Stimulated activated CD8-positive, alpha-beta memory T cell treated with anti-CD3 and anti-CD28 coated beads, Interleukin-2, amount 100 ng/mL, for 1 hour (primary cell): ENCODE measurements at places on chromosomes 7 and 10.

DNA sequence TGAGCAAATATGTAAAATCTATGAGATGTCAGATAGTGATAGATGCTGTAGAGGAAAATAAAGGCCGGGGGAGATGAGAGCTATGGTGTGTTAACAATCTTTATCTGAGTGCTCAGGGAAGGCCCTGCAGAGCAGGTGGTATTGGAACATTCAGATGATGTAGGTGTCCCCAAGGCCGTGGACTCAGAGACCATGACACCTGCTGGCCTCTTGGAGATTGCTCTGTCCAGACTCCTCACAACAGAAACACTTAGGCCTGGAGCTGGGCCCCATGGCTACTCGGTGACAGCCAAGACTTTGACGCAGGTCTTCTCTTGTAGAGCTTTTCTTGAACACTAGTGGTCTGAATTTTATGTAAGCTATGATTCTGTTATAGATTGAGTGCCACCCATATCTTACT lies 13.3 kb downstream of the AKR1E2 start:
- no peak for DNase-seq

- DNase-seq, result no peak
Measured at GRCh38 chr7:20778063-20778721, 8.5 kb downstream of the SP8 start.

DNA sequence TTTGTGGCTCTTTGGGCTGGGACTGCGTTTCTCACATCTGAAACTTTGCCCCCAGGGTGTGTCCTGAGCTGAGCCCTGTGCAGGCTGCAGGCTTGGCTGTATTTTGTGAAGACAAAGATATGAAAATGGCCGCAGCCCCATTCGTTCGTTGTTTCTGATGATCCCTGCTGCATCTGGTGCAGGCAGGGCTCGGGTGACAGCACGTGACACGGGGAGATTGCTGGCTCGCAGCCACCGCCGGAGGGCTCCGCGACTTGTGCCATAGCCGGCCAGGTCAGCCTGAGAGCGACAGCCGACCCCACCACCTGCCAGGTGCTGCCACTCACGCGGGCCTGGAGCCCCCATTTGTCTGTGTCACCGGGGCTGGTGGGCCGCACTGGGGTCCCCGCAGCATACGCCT lies 81.3 kb downstream of the ZRANB1 start:
- DNase-seq, result no peak

DNA sequence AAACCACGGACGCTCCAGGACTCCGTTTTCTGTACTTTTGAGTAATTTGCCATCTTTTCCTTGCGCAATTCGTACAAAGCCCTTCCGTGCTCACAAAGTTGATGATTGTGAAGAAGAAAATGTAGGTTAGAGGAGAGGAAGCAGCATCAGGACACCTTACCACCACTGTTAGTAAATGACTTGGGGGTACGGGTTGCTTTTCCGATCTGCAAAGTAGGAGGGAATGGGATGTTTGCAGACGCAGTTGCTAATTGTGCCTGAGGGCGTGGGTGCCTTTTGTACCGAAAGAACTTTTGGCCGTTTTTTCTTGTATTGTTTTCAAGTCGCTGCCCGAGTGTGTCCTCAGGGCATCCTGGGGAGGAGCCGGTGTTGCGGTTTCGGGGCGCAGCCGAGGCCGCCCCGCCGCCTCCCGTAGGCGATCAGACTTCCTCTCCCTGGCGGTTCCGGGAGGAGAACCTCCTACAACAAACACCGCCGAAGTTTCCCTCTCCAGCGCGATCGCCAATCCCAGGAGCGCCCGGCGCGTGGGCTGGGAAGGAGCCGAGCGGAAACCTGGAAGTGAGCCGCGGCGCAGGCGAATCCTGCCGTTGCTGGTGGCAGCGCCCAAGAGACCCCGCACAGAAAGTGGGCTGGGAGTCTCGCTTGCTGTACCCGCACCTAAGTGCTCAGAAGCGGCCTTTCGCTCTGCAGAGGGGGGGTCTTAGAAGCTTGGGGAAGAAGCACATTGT lies 1.0 kb downstream of the PRR15 start:
- no peak for DNase-seq

DNA sequence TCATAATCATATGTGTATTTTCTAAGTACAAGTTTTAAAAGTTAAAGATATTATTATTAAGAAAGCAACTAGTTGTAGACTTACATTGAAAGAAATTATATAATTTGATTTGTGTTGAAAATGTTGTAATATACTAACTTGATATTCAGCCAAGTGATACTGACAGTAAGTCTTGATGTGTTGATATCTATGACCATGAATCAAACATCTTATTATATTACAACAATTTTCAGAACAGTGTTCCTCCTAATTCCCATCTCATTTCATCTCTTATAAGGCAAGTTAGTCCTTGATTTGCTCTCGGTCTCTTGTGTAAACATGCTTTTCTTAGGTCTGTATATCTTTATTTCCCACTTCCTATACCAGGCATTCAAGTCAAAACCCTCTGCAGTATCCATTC lies 269.2 kb upstream of the SEMA3E start:
- no peak for DNase-seq

DNA sequence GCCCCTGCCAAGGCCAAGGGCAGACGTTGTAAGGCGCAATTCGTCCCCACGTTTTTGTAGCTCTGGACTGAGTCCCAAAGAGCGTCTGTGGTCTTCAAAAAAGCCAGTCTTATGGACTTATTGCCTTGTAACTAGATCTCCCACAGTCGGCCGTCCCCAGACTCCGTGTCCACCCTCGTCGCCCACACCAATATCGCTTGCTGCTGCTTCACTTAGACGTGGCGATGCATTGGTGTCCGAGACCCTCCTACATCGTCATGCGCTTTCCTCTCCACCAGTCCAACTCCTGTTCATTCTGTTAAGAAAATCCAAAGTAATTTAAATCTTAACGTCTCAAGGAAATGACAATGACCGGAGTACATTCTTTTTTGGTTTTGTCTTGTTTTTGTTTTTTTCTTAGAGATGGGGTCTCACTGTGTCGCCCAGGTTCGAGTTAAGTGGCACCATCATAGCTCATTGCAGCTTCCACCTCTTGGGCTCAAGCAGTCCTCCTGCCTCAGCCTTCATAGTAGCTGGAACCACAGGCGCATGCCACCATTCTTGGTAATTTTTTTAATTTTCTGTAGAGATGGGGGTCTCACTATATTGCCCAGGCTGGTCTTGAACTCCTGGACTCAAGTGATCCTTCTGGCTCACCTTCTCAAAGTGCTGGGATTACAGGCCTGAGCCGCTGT lies 851 bp downstream of the KIFBP start:
- no peak for DNase-seq

- DNase-seq, result no peak
Measured at GRCh38 chr10:63071145-63071544, 62.0 kb upstream of the NRBF2 start.

DNA sequence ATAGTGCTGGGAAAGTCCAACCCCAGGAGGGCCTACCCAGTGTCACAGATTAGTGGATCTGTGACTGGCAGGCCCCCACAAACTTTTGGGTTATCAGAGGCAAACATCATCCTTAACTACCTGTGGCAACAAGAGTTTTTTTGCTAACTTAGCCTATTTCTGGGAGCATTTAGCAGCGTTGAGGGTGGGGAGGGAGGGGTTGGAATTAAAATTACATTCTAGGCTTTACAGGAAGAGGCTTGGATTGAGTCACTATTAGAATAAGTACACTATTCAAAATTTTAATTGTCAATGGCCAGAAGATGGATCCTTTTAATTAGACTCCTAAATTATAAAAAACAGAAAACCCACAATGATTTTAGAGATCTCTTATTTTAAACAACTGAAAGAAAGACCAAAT lies 267.9 kb upstream of the NPSR1 start:
- DNase-seq, result no peak

GRCh38 chr10:88474884-88475844 lies 108.0 kb downstream of the RNLS start:
- DNase-seq, result no peak

- DNase-seq, result no peak
Measured at GRCh38 chr10:34722404-34722803, 92.7 kb downstream of the PARD3 start.

DNA sequence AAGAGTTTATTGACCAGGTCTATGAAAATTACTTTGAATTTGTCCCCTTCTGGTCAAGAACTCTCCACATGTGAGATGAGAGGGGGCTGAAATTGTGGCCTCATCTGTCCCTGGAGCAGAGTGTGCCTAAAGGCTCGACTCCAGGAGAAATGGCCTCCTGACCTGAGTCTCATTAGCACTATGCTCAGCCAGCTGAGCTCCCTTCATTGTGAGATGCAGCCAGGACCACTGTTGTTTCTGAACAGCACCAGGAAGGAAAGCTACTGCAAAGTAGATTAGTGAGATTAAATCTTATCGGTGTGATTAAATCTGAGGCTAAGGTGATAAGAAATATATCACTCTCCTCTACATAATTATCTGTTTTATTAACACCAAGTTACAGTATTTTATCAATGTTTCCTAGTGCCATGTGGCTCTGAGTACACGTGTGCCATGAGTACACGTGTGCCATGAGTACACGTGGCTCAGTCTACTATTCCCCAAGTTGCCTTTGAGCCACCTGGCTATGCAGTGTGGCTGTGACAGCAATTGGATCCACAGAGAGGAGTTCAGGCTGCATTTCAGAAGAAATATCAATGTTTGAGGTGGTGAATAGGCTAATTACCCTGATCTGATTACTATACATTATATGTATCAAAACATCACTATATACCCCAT lies 126.9 kb downstream of the IPMK start:
- no peak for DNase-seq

DNA sequence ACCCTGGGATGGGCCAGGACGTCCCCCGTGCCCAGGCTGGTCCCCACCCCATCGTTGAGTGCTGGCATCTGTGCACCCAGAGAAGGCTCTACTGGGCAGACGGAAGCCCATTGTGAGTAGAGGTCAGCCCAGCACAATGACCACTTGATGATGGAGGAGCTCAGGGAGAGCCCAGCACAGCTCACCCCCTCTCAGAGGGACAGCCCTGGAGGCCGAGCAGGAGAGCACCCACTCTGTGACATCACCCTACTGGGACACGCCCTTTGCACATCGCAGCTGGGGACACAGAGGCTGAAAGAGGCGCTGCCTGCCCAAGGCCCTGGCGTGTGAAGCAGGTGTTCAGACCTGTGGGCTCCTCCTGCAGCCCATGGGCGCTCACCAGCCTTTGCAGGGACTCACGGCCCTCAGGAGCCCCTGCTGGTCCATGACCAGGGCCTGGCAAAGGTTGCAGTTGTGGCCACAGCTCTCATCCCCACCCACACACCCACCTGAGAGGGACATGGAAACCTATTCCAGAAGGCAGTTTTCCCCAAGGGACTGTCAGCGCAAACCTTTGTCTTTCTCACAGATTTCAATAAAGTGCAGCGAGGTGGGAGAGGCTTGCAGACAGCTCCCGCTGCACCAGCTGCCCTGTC lies 67.2 kb upstream of the PPP2R2D start:
- no peak for DNase-seq

DNA sequence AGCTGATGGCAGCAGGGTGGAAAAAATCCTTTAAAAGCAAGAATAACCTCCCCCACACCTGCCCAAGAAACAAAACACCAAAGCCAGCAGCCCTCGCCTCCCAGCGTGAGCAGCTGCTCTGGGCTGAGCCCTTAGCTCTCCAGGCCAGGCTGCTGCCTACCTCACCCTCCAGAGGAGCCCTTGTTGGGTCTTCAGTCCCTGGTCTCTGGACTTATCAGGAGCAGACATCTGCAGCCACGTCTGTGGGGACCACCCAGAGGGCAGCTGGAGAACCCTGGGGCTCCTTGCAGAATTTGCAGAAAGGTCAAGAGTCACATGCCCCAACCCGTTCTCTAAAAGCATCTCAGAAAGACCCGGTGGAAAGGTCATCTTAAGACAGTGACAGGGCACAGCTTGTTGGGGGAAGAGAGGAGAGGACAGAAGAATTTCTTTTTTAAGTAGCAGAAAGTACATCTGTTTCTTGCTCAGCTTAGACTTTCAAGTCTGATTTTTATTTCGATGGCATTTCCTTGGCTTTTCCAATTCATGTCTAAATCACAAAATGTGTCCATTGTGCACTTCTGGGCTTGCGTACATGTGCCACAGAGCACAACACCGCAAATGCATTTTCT lies 425.7 kb upstream of the NFE2L3 start:
- DNase-seq, result no peak

GRCh38 chr7:154696556-154696955 lies 306.4 kb downstream of the PAXIP1 start:
- DNase-seq, result no peak

DNA sequence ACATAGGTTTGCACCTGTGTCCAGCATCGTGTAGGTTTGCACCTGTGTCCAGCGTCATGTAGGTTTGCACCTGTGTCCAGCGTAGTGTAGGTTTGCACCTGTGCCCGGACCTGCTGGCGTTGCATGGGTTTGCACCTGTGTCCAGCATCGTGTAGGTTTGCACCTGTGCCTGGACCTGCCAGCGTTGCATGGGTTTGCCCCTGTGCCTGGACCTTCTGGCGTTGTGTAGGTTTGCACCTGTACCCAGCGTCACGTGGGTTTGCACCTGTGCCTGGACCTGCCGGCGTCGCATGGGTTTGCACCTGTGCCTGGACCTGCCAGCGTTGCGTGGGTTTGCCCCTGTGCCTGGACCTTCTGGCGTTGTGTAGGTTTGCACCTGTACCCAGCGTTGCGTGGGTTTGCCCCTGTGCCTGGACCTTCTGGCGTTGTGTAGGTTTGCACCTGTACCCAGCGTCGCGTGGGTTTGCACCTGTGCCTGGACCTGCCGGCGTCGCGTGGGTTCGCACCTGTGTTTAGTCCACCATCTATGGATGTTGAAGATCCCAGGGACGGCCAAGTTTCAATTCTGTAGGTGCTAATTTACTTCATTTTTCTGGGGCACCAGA lies 158.0 kb downstream of the WDR37 start:
- DNase-seq, result no peak

- no peak for DNase-seq
Measured at GRCh38 chr10:118472415-118473304, 122.8 kb downstream of the PRLHR start.

- DNase-seq, result no peak
Measured at GRCh38 chr7:234708-235553, 42.6 kb downstream of the FAM20C start.

- no peak for DNase-seq
Measured at GRCh38 chr7:95925236-95925635, 152.9 kb downstream of the DYNC1I1 start.

- DNase-seq, result no peak
Measured at GRCh38 chr10:102460836-102461186, 9.5 kb upstream of the C10orf95 start.

DNA sequence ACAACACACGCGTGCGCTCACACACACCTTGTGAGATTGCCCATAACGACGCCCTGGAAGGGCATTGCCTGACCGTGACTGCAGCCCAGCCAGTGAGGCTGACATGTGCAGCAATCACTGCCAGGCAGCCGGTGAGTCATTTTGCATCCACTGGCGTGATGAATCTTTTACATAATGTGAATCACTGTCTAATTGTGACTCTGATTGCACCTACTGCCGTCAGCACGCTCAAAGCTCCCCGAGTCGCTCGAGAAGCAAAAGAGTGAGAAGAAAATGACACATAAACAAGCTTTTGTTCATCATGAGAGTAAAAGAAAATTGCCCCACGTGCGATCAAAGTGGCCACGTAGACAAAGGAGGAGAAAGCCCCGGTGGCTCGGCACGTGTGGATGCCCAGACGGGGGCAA lies 117.4 kb upstream of the PFKP start:
- DNase-seq, result no peak
